HFFc6 (cell line): ENCODE measurements at places on chromosomes 16 and 17. TPM values are rescaled to one million over a fixed set of nuclear protein-coding genes. Genes with fewer than 3 reads are reported as not detected.

METRN gene
- total RNA-seq, result 73.4 to 103 TPM (median 84.6 TPM) in 3 replicates

PRSS27 gene
- 0.30 to 0.63 TPM (median 0.38 TPM) in 3 replicates for total RNA-seq

KRT12 gene
- total RNA-seq, result not detected in 3 replicates

DNA sequence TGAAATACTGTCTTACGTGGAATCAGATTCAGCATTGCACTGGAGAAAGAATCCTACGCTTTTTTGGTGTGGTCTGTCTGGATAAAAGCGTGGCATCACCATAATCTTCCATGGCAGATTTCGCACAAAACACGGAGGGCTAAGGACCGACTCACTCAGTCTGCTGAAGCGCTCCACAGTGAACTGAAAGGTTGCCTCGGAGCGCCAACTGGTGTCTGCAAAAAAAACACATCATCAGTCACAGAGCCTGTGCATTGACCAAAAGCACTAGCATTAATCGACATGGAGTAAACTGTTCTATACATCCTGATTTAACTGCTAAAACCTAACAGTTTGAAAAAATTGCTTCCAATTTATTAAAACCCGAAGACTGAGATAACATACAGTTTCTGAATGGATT, 40.5 kb downstream of the USP7 start:
- no peak for DNase-seq

DNA sequence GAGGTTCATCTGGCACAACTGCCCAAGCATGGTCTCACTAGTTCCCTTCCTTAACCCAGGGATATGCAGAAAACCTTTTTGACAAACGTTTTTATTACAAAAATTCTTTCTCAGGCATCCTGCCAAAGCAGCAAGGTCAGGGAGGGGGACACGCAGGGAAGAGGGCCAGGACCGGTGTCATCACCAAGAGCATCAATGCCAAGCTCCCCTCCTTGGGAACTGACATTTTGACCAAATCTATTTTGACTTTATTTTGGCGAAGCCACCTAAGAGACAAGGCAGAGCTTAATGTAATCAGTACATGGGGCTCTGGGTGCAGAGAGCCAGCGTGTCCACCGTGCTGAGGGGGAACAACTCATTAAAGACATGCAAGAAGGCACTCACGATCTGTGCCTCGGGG, 265.2 kb downstream of the CBLN1 start:
- DNase-seq, result no peak

- DNase-seq, result no peak
Observed at GRCh38 chr16:50640391-50640790, 40.7 kb downstream of the SNX20 start.

DNA sequence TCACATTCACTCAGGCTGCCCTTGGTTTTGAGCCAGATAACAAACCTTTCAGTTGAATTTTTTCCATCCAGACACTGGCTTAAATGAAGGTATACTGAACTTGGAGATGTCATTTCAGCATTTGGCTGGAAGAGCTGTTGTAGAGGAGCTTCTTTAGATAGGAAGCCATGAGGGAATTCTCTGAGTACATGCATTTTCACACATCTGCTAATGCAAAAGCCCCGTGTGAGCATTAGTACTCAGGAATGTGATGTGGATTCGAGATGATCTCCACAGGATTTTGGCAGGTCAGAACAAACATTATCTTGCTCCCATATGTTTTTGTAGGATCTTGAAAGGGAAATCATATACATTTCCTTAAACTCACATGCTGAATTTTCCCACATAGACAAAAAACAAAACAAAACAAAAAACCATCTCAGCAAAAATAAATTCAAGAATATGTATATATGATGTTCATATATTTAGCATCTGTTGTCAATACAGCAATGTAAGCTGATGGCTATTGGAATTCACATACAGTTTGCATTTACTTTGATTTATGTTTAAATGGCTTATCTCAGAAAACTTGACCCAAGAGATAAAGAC, 277.2 kb upstream of the TBX2 start:
- no peak for DNase-seq

DNA sequence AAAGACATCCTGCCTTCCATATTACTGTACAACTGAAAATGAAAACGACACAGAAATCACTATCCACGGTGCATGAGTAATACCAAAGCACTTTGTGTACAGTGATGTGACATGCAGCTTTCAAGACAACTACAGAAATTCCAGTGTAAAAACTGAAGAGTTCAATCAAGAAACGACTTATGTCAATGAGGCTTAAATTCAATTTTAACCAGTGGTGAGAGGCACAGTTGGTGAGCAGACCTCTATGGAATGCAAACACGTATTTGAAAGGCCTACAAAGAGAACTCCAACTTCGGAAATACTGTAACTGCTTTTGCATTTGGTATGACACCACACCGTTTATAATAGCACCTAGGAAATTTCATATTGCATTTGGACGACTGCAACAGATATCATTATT, 87.6 kb downstream of the USP31 start:
- DNase-seq, result peak; percentile 31

DNA sequence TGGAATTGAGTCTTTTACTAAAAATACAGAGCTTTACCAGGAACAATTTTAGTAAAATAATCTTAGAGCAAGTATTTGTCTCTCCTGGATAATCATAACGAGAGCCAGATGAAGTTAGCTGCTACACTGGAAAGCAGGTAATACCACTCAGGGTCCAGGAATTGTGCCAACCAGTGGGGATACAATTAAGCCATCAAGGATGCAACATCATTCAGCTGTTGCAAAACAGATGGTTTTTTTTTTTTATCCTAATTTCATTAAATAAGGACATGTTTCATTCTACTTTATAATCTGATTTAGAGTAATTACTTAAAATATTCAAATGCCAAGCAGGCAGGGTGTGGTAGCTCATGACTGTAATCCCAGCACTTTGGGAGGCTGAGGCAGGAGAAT, 10.2 kb downstream of the MMD start:
- no peak for DNase-seq

DNA sequence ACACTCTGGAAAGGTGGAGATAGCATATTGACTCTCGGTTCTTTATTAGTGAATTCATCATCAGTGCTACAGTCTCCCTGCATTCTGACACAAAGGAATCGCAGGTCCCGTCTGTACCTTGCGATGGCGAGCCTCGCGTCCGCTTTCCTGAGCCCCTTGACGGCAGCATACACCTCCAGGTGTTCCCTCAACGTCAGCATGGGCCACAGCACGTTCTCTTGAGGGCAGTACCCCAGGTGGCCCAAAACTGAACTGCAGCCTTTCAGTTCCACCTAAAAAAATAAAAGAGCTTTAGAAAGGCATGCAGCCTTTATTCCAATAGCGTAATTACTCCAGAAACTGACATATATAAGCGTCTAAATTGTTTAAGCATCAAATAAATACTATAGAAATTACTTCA, 24.2 kb upstream of the ABCA9 start:
- no peak for DNase-seq
